ENCODE measurements at places on chromosomes 13 and 19.

- DNase-seq: no peak
Observed at GRCh38 chr13:110521946-110522345, 39.6 kb downstream of the RAB20 start.

- DNase-seq: no peak
Observed at GRCh38 chr13:90477216-90477615, 870.3 kb upstream of the MIR17HG start.

- no peak for DNase-seq
Observed at GRCh38 chr19:49301165-49301865, 23.7 kb downstream of the SLC6A16 start.

DNA sequence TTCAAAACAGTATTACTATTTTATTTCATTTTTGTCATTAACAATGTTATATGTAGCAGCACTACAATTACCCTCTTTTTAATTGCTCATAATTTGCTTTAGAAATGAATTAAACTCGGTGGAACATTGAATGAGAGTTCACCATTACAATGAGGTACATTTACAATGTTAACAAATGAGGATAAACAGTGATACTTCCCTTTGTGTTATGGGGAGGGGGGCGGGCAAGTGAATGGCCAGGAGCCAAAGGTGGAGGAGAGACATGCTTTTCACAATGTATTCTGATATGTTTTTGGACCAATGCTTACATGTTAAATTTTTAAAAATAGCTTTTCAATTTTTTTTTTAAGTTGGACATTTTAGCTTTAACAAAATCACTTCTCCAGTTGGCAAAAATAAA lies 34.2 kb downstream of the NALCN start:
- DNase-seq: no peak

DNA sequence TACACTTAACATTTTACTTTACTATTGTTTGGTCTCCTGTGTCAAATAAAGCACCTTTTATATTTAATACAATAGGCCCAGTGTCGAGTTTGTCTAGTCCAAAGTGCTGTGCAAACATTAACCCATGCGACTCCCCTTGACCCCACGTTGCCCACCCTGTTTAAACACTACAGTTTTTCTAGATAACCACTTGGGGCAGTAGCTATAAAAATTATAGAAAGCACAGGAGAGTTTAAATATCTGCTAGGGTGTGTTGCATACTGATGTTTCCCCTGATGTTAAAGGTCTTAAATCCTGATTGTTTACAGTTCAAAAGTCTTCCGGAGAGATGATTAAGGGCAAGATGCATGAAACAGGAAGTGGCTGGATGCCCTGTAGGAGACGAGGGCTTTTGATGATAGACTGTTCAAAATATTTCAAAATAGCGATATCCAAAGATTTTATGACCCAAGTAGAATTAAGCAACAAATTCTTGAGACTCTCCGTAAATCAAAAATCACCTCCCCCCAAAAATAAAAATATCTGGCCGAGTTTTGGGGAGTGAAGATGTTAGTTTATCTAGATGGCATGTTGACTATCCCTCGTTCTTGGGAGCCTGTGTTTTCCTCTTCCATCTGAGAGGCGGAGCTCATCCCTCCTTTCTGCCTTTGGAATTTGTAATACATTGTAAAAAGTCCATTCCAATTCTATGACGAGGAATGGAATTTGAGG lies 167.1 kb downstream of the FGF9 start:
- no peak for DNase-seq

DNA sequence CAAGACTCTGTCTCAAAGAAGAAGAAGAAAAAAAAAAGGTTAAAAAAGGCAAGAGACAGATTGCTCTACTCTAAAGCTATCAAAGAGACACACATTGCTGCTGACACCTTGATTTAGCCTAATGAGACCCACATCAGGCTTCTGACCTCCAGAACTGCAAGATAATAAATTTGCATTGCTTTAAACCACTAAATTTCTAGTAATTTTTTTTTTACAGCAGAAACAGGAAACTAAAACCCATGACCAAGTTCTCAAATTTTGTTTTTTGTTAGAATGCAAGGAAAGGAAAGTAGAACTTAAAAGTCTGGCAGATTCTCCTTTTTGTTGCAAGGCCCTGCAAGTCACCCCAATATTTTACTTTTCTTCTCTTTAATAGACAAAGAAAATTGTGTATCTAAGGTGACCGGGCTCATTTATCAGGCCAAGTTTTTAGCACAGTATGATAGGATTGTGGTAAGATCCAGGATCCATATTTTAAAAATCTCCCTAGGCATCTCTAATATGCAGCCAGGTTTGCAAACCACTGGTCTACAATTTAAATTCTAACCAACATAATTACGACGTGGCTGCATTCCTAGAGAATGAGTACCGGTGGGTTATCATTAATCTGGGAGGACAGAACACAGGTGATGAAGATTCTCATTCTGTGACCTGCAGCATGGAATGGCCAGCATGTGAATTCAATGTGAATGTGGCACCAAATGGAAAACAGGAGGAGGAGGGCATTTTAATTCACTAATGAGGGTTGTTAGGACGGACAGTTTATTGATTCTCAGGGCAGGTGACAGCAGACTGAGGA lies 56.7 kb upstream of the MED4 start:
- no peak for DNase-seq

Data from cerebellar nuclear complex (tissue), 1 donor.